Cardiac septum (tissue), 1 donor: ENCODE measurements at places on chromosomes 12 and 14. TPM values are rescaled to one million over a fixed set of nuclear protein-coding genes. Genes with fewer than 3 reads are reported as not detected.

MFAP5 gene
- 20.8 TPM for total RNA-seq

TMX1 gene
- total RNA-seq = 8.7 TPM

APOF gene
- total RNA-seq = not detected

STAC3 gene
- total RNA-seq = 0.94 TPM

NRL gene
- 2.4 TPM for total RNA-seq

MANSC4 gene
- not detected for total RNA-seq

IL22 gene
- total RNA-seq = not detected

TRMT5 gene
- 6.5 TPM for total RNA-seq

KRT78 gene
- total RNA-seq = not detected

NAB2 gene
- 37.9 TPM for total RNA-seq

HNRNPC gene
- 260 TPM for total RNA-seq

NR1H4 gene
- not detected for total RNA-seq

TAS2R7 gene
- not detected for total RNA-seq

PMEL gene
- total RNA-seq = 0.75 TPM

PTPRB gene
- 28.9 TPM for total RNA-seq

DNAI7 gene
- 0.38 TPM for total RNA-seq

NRXN3 gene
- 4.1 TPM for total RNA-seq

HOXC6 gene
- total RNA-seq = 0.43 TPM

DDX11 gene
- total RNA-seq = 3.4 TPM

TTC9 gene
- 2.9 TPM for total RNA-seq

FAM90A1 gene
- not detected for total RNA-seq

EID3 gene
- total RNA-seq = 2.1 TPM

PDE3A gene
- 132 TPM for total RNA-seq

TSPAN8 gene
- not detected for total RNA-seq

SMIM41 gene
- total RNA-seq = not detected

SMOC1 gene
- total RNA-seq = 0.22 TPM

ABHD4 gene
- 18.6 TPM for total RNA-seq

HIF1A gene
- 73.2 TPM for total RNA-seq

FGF23 gene
- total RNA-seq = 0.46 TPM

TAC3 gene
- total RNA-seq = not detected

OR4E2 gene
- not detected for total RNA-seq

PIWIL1 gene
- total RNA-seq = not detected
